Activated CD4-positive, alpha-beta T cell treated with anti-CD3 and anti-CD28 coated beads, Interleukin-2, amount 50 U/mL, for 16 hours (primary cell): ENCODE measurements at places on chromosomes 4 and X.
A peak's percentile ranks its signal among the peaks of the same experiment; 100 is the strongest.

- DNase-seq = no peak
Measured at GRCh38 chr4:185272245-185272644, 62.8 kb downstream of the SNX25 start.

- DNase-seq = peak; percentile 85
Measured at GRCh38 chr4:7939377-7940108, at the start of gene AFAP1. AFAP1 (minus strand) TSS chr4:7939861; CDS start chr4:7872078, 67,783 bp downstream.

GRCh38 chr4:100581337-100581736 lies 63.5 kb upstream of the EMCN start:
- no peak for DNase-seq

GRCh38 chr4:76060506-76060905 lies 14.0 kb upstream of the ART3 start:
- DNase-seq = no peak

DNA sequence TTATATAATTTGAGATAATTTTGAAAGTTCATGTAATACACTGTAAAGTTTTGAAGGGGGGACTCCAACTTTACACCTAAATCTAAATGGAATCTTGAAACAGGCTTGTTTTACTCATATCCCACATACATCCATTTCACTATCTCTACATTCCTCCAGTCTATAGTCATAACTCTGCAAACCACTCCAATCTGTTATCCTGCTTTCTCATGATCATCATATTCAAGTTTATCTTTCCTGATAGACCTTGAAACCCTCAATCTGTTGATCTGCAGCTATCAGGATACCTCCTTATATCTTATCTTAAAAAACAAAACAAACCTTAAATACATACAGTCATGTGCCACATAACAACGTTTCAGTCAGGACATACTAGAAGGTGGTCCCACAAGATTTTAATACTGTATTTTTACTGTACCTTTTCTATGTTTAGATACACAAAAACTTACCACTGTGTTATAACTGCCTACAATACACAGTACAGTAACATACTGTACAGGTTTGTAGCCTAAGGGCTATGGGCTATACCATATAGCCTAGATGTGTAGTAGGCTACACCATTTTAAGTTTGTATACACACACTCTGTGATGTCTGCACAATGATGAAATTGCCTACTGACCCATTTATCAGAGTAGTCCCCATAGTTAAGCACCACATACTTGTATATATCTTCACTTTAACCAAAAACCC lies 14.0 kb downstream of the CHIC2 start:
- DNase-seq = no peak

DNA sequence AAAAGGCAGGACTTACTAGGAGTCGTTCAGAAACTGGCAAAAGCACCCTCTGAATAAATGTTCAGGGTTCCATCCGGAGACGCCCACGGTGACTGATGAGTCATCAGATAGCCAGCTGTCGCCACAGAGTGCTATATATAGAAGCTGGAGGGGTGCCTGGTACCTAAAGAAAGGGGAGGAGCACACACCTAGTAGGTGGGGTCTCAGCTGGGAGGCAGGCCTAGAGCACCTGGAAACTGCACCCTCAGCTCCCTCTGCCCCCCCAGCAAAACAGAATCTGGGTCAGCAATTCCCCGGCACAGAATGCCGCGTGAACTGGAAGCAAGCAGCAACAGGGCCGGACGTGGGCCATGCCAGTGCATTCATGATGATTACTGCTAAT lies 242.0 kb downstream of the BCOR start:
- peak; percentile 93 for DNase-seq

GRCh38 chr4:85474356-85474755 lies 594 bp upstream of the ARHGAP24 start:
- DNase-seq = no peak

- no peak for DNase-seq
Measured at GRCh38 chr4:74537459-74537858, 92.5 kb downstream of the AREG start.

DNA sequence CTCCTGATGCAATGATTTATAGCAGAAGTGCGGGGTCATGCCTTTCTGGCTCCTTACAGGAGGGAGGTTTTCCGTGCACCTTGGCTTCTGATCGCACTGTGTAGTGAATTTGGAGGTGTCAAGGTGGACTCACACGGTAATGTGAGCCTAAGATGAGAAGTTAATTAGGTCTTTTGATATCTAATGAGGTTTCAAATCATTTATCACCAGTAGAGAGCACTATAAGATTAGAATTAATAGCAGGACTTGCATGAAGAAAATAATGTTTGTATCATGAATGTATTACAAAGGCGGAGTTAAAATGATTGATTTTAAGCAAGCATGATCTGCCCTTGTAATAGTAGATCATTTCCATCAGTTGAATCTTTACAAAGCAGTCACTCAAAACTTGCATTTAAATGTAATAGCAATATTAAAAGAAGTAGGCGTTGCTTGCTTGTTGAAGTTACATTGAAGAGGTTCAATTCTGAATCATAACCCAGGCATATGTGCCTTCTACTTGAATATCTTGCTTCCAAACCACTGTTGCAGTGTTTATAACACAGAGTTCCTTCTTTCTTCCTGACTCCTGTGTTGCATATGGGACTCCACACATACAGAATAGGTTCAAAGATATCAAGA lies 152.1 kb downstream of the FMR1NB start:
- peak; percentile 4 for DNase-seq

GRCh38 chr4:99987681-99988080 lies 37.6 kb upstream of the H2AZ1 start:
- no peak for DNase-seq

- no peak for DNase-seq
Measured at GRCh38 chrX:153934148-153934761, 582 bp downstream of the NAA10 start.

DNA sequence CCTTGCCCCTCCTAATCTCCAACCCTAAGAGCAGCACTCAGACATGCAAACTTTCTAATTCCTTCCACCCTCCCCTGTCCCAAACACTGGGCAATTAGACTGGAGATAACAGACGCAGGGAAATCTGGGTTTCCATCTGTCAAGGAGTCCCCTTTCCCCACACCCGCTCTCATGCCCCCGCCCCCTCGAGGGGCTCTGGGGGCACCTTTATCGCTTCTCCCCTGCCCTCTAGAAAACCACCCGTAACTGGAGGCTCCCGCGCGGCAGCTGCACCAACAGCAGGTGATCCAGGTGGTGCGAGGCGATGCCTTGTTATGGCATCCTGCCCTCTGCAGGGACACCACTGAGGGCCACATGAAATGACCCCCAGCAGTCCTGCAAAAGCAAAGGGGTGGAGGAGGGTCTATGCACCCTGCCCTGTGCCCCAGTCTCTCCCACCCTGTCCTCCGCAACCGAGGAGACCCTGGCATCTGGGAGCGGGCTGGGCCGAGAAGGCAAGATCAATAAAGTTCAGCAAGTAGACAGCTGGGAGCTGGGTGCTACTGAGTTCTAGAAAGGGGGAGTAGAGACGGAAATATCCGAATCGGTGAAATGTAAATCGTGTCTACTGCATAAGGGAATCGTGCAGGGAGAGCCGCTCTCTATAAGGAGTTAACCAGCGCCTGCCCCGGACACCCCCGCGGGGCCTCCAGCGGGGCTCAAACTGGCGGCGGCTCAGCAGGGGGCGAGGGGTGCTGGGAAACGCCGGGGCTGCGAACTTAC lies 1.6 kb downstream of the KCTD8 start:
- no peak for DNase-seq

- DNase-seq = no peak
Measured at GRCh38 chr4:70182517-70183167, 12.9 kb upstream of the ODAM start.

- DNase-seq = no peak
Measured at GRCh38 chr4:173426064-173426463, 27.1 kb upstream of the SCRG1 start.

DNA sequence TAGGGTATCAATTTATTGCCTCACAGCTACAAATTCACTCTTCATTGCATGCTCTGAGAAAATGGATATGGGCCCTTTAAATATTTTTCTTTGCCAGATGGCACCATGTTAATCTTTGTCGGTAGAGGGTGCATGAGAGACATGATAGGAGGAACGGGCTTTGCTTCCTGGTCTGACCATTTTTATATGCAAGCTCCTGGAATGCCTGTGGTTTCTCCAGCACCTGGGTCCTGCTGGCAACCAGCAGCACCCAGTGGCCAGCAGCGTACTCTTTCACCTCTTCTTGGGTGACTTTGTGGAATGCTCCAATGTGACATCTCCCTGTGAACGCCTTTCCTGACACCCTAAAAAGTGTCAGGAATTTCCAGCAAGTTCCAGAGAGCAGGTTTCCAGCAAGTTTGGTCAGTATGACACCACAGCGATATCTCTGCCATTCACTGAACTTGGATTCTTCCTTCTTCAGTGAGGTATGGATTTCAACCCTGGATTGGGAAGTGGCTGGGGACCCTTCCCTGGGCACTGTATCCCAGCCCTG lies 140.3 kb upstream of the PGRMC2 start:
- DNase-seq = no peak

DNA sequence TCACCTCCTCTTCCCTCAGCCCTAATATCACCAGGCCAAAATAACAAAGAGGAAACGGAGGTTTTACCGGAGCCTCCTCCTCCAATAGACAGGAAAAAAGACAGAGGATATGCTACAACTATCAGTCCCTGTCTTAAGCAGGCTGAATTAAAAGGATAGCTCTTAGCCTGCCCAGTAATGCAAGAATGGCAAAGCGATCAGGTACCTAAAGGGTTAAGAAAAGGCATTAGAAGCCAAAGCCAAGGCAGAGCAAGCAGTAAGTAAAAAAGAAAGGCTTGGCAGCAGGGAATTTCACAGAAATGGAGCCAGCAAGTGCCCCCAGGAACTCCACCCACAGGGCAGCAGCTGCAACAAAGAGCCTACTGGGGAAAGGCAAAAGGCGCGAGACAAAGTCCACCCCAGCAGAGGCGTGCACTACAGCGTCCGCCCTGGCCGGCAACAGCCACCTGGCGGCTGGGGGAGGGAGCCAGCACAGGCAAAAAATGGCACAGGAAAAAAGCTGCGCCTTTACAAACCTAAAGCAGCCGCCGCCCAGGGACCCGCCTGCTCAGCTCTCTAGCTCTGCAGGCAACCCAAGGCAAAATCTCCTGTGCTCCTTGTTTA lies 220.6 kb upstream of the ZC4H2 start:
- DNase-seq = no peak

- DNase-seq = peak; percentile 78
Measured at GRCh38 chr4:54277691-54278090, 48.6 kb downstream of the PDGFRA start.

- DNase-seq = peak; percentile 37
Measured at GRCh38 chrX:74297766-74298165, 6.2 kb upstream of the ZCCHC13 start.

GRCh38 chr4:183858011-183858615 lies 47.0 kb upstream of the STOX2 start:
- no peak for DNase-seq

- no peak for DNase-seq
Measured at GRCh38 chr4:169902658-169903345, 123.4 kb downstream of the MFAP3L start.

- no peak for DNase-seq
Measured at GRCh38 chr4:155954118-155954685, 536 bp upstream of the CTSO start.

- peak; percentile 24 for DNase-seq
Measured at GRCh38 chr4:173490817-173491528, 39.1 kb downstream of the HAND2 start.

GRCh38 chr4:19936476-19936875 lies 315.2 kb upstream of the SLIT2 start:
- DNase-seq = no peak

DNA sequence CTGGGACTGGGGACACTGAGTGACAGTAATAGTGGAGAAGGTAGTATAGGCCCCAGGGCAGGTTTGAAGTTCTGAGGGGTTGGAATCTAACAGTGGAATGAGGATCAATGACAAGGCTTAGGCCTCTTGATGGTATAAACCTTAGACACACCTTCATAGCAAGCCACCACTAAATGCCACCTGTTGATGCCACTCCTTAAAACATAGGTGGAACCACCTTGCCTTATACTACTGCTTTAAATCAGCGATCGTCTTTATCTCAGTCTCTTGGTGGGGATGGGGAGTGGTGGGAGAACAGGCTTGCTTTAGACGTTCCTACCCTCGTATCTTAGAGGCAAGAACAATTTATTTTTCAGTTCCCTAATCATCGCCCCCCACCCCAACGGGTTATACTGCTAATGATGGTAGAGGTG lies 1.2 kb downstream of the RAB33B start:
- DNase-seq = no peak

- DNase-seq = no peak
Measured at GRCh38 chr4:42638321-42638720, 18.6 kb downstream of the ATP8A1 start.

DNA sequence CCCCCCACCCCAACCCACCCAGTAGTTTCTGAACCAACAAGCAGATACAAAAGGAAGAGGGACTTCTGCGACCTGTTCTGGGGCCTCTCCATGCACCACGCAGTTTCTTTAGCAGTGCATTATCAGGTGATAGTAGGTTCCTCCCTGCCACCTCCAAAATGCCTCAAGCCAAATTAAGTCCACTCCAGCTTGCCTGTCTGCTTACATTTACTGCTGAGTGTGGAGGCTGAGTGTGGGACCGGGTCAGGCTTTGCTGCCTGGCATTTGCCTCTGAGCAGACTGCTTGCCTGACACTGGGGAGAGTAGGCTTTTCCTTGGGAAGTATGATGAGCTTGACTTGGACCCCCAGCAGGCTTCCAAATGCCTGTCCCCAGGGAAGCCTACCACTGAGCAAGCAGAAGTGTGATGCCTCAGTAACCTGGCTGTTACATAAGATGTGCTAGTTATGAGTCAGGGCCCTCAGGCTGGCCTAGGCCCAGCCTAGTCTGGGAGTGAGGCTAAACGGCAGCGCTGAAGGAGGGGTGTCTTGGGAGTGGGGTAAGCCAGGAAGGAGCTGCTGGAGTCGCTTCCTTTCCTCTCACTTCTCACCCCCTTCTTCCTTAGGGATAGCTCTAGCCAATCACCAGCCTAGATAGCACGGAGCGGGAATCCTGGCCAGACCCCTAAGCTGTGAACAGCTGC lies 9.0 kb downstream of the TSC22D3 start:
- DNase-seq = no peak

DNA sequence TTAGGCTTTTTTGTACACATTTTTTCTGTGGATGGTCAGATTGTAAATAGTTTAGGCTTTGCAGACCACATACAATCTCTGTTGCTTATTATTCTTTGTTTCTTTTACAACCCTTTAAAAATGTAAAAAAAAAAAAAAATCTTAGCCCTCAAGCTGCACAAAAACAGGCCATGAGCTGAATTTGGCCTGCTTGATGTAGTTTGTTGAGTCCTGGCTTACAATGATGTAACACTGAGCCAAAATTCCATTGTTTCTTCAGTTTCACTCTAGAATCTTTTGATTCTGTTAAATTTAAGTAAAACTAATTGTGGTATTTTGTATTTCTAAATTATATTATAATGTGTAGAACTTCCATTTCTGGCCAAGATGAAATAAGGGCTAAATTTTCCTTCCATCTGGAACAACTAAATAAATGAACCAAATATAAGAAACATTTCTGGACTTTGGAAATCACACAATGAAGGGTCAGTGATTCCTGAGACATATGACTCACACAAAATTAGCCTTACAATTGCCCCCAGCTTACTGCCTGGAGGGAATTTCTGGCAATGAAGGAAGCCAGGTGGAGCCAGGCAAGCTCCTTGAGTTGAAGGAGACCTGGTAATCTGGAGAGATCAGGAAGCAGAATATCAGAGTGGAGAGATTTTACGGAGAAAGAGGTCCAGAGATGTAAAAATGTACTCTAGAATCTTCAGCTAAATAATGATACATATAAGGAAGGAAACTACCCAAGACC lies 29.8 kb downstream of the IQCM start:
- DNase-seq = no peak

- DNase-seq = no peak
Measured at GRCh38 chrX:50067435-50068284, 133.1 kb downstream of the AKAP4 start.

- DNase-seq = peak; percentile 48
Measured at GRCh38 chr4:47933840-47934239, 19.5 kb upstream of the NFXL1 start.
